Pancreas (tissue), 10 donors: ENCODE measurements at places on chromosomes 11 and 22.

DNA sequence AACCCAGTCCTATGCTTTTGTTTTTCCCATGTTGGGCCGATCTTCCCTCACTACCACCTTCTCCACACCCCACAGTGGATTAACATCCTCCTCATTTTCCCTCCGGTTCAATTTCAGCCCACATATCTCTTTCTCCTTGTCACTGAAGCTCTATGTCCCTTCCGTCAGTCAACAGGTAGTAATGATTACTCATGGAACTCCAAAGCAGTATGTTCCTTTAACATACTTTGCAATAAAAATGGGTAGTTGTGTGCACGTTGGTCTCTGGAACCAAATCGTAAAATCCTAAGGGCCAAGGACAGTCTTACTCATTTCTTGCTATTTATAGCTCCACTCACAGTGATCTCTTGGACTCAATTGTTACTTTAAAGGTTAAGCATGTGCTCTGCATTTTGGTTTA lies 20.2 kb downstream of the AMOTL1 start:
- DNase-seq = no peak

GRCh38 chr11:119692540-119692820 lies 36.5 kb downstream of the NECTIN1 start:
- DNase-seq = no peak

- DNase-seq = no peak
These were observed 266.0 kb upstream of the B3GAT1 start for GRCh38 chr11:134677891-134678551.

DNA sequence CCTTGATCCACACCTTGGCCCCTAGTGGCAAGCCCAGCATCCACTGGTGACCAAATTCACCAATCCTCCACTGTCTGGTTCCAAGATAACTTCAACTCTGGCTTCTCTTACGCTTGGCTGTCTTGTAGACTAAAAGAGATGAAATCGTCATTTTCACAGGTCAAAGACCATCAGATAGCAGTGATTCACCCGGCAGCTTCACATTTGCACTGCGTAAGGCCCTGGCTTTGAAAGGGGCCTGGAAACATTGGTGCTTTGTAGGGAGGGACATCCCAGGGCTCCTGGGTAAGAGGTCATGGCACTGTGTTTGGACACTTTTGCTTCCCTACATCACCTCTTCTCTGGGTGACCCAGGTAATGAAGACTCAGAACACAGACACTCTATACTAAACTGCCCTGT lies 30.1 kb upstream of the FADD start:
- DNase-seq = no peak

DNA sequence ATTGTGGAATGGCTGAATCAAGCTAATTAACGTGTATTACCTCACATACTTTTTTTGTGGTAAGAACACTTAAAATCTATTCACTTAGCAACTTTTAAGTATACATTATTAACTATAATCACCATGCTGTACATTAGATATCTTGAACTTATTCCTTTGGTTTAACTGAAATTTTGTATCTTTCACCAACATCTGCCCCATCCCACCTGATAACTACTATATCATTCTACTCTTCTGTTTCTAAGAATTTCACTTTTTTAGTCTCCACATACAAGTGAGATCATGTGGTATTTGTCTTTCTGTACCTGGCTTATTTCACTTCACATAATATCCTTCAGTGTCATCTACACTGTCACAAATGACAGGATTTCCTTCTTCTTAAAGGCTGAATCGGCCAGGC lies 17.1 kb upstream of the VWA5A start:
- no peak for DNase-seq

DNA sequence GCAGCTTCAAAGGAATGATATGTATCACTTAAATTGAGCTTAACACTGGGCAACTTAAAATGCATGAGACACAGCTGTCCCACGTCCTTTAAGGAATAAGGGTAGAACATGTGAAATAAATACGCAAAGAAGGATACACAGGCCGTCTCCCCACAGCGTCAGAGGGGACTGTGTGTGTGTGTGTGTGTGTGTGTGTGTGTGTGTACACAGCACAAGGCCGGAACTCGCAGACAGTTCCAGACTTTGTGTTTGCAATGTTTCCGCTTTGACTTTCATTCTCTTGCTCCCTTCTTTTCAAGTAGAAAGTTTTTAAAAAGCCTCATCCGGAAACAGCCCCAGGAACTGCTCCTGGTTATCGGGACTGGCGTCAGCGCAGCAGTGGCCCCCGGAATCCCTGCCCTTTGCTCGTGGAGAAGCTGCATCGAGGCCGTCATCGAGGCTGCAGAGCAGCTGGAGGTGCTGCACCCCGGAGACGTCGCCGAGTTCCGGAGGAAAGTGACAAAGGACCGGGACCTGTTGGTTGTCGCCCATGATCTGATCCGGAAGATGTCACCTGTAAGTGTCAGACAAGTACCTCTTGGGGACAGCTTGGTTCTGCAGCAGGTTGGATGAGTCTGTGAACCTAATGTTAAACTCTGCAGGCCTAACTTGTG lies 13.3 kb downstream of the FAM118A start:
- DNase-seq = no peak

DNA sequence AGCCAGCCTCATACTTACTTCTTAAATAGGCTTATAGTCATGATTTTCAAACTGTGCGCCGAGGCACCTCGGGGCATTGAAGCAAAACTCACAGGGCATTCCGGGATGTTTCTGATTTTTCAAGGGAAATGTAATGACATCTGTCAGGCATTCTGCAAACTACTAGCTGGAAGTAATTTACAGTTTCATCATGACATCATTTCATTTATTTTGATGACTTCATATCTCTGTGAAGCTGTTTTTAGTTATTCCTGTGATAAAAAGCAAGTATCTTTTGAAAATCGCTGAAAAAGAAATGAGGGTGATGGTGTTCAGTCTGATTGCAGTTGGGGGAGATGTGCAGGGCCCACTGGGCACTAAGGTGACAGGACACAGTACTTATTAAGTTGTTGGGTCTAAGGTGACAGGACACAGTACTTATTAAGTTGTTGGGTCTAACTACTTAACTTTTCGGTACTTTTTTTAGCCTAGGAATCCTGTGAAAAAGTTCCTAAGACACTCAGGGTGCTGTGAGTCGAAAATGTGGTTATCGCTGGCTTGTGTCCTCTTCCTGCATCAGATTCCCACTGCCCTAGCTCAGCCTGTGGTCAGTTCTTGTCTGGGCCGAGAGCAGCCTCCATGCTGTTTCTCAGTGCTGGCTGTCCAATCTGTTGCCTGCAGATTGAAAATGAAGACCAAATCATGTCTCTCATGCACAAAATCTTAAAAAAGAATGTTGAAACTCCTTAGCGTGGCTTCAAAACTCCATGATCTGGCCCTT lies 42.6 kb downstream of the APLP2 start:
- no peak for DNase-seq

- DNase-seq = no peak
These were observed 57.1 kb downstream of the TRAF6 start for GRCh38 chr11:36452961-36453360.

DNA sequence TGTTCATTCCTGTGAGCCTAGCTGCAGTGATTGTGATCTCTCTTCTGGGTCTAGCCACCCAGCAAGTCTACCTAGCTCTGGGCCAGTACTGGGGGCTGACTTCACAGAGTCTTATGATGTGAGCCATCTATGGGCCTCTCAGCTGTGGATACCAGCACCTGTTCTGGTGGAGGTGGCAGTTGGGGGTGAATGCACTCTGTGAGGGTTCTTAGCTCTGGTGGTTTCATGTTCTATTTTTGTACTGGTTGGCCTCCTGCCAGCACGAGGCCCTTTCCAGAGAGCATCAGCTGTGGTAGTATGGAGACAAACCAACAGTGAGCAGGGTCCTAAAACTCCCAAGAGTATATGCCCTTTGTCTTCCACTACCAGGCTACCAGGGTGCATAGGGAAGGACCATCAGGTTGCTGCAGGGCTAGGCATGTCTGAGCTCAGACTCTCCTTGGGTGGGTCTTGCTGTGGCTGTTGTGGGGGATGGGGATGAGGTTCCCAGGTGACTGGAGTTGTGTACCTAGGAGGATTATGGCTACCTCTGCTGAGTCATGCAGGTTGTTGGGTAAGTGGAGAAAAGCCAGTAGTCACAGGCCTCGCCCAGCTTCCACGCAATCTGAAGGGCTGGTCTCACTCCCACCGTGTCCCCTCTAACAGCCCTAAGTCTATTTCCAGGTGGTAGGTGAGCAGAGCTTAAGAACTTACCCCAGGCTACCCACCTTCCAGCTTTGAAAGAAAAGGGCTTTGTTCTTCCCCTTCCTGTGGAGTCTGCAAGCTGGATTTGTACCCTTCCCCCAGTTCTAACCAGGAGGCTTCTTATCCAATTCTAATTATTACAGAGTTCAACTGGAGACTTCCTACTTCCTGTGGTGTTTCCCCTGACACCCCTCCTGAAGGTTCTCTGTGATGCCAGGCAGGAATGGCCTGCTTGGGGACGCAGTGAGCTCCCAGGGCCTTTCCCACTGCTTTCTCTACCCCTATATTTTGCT lies 250.7 kb downstream of the LUZP2 start:
- no peak for DNase-seq

DNA sequence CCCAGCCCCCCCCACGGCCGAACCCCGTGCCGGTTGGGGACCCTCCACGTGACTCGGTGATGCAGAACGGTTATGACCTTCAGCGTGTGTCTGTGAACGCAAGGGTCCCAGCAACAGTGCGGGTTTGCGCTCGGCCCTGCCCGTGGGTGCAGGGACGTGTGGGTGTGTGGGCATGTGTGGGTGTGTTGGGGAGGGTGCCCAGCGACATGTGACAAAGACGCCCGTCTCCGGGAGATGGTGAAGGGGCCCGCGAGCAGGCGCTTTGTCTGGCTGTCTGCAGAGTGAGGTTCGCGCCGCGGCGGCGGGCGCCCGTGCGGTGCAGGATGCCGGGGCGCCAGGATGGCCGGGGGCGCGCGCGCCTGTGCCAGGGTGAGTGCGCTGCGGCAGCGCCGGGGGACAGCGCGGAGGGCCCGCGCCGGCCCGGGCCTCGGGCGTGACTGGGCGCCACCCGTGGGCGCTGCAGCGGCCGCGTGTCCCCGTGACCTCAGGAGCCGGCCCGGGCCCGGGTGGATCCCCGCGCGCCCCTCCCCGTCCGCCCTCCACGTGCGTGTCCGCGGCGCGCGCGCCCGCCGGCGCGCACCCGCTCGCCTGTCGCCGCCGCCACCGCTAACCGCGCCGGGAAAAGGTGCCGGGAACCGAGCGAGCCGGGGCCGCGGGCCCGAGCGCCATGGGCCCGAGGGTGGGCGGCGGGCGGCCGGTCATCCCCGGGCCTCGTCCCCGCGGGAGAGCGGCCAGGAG lies at the start of gene LRFN4:
Gene LRFN4, plus strand, starts transcription at position 569 of the 738 bp plus-strand sequence. CDS start 681 bp downstream, outside the sequence.
- DNase-seq = no peak

DNA sequence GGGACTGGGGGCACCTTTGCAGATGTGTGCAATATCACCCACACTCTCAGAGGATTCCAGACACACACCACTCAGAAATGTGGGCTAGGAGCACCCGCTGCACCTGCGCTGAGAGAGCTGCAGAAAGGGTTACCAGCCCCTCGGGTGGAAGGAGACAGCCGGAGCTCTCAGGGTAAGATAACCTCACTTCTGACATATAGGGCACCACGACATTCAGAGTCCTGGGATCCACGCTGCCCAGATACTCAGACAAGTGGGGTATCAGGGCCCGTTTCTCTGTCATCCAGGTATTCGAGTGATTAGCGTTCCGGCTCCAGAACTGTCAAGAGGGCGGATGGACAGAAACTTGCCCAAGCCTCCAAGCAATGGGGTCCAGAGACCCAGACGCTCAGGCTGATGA lies 6.2 kb upstream of the SYT8 start:
- DNase-seq = no peak
